ENCODE measurements at places on chromosomes 16 and 17.

- DNase-seq, result no peak
Observed at GRCh38 chr16:3767333-3767986, 50.1 kb upstream of the TRAP1 start.

DNA sequence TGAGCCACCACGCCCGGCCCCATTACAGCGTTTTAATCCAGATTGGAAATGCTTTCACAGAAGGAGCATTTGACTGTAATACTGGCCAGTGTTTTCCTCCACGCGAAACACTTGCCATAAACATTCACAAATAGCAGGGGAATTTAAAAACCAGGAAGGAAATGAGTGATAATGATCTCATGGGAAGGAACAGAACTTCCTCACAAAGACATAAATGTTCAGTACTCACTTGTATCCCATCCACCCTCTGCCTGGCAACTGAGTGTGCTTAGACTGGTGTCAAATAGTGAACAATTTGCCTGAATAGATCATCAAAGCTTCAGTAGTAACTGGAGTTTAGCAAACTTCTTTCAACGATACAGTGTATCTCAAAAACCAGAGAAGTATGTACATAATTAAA is 54.1 kb downstream of the PSMD12 start:
- no peak for DNase-seq

- no peak for DNase-seq
Observed at GRCh38 chr16:80931801-80932707, 74.6 kb downstream of the CMC2 start.

- DNase-seq, result no peak
Observed at GRCh38 chr16:70758786-70759185, 42.2 kb downstream of the VAC14 start.

- DNase-seq, result peak; percentile 72
Observed at GRCh38 chr16:31134625-31135534, 647 bp downstream of the PRSS8 start.

GRCh38 chr16:50797456-50797855 is 55.6 kb downstream of the CYLD start:
- DNase-seq, result no peak

DNA sequence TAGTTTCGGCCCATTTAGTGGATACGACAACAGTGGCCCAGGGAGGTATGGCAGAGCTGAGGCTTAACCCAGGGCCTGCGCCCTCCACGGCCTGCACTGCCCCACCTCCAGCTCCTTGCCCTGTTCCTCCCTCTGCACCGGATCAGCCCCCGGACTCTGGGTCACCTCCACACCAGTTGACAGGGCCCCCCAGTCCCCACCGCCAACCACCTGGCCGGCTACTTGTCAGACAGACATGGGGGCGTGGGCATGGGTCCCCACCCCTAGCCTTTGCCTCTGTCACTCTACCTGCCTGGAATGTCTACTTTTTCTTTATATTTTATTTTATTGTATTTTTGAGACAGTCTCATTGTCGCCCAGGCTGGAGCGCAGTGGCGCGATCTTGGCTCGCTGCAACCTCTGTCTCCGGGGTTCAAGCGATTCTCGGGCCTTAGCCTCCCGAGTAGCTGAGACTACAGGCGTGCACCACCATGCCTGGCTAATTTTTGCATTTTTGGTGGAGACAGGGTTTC is 3.0 kb upstream of the ACTG1 start:
- DNase-seq, result no peak

GRCh38 chr17:44844390-44844830 is 3.3 kb upstream of the HIGD1B start:
- DNase-seq, result no peak

DNA sequence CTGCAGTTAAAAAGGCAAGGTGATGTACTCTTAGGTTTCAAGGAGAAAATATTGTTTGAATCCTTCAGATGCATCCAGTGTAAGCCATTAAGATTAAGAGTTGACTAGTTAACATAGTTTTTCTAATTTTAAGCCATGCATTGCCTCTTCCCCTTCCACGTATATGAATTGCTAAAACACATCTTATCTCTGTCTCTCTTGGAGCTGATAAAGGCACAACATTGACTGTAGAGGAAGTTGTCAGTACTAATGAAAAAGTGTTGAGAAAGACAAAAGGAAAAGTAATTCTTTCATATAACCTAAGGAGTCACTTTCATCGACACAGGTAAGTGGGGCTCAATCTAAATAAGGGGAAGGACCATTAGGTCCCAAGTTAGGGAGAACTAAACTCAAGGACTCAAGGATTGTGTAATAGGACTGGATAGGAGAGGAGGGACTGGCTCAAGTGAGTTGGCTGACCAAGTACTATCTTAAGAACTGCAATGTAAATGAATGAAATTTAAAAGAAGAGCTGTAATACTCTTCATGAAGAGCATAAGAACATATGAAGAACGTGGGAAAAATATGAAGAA is 55.6 kb downstream of the GRB7 start:
- DNase-seq, result no peak

GRCh38 chr17:29299031-29299430 is 5.1 kb upstream of the NUFIP2 start:
- DNase-seq, result no peak

- DNase-seq, result peak; percentile 85
Observed at GRCh38 chr17:58344791-58345157, 7.2 kb downstream of the SUPT4H1 start.

- DNase-seq, result no peak
Observed at GRCh38 chr16:72959301-72959996, 88.5 kb downstream of the ZFHX3 start.

- DNase-seq, result no peak
Observed at GRCh38 chr16:75497558-75497957, 2.3 kb upstream of the CHST6 start.

DNA sequence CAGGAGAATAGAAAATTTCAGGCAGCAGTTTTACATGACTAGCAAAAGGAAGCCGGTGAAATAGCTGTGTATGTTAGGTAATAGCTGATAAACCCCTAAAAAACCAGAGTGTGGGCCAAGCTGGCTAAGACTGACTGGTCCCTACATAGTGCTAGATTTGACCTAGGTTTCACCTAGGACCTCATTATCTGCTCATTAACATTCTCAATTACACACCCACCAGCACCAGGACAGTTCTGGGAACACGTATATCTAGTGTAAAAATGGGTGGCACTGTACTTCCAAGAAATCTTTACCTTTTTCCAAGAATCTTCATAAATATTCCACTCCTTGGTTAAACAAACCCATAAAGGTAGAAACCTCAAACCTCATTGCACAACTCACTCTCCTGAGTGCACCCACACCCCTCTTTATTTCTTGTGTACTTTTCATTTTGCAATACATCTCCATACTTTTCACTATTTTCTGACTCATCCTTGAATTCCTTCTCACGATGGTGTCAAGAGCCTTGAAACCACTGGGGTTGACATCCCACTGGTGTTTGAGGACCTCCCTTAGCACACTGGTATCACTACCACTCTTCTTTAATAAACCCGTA is 262.7 kb upstream of the KCNJ16 start:
- no peak for DNase-seq

DNA sequence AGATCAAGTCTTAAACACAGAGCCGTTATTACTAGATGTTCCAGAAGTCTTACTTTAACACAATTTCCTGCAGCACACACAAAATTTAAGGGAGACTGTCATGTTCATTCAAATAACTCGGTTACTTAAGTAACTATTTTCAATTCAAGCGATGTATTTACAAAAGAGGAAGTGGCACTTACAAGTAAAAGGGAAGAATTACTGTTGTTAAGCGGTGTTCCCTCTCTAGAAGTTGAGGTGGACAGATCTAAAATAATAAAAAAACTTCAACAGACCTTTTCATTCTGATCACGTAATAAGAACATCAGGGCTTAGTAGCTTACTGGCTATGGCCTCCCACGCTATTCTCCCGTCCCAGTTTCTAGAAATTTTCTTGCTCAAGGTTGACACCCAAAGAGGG is 26.2 kb upstream of the TXNDC11 start:
- peak; percentile 16 for DNase-seq

GRCh38 chr17:79936641-79937381 is 97.6 kb upstream of the CBX4 start:
- DNase-seq, result no peak

- DNase-seq, result no peak
Observed at GRCh38 chr16:2083876-2084780, 36.3 kb downstream of the TSC2 start.

DNA sequence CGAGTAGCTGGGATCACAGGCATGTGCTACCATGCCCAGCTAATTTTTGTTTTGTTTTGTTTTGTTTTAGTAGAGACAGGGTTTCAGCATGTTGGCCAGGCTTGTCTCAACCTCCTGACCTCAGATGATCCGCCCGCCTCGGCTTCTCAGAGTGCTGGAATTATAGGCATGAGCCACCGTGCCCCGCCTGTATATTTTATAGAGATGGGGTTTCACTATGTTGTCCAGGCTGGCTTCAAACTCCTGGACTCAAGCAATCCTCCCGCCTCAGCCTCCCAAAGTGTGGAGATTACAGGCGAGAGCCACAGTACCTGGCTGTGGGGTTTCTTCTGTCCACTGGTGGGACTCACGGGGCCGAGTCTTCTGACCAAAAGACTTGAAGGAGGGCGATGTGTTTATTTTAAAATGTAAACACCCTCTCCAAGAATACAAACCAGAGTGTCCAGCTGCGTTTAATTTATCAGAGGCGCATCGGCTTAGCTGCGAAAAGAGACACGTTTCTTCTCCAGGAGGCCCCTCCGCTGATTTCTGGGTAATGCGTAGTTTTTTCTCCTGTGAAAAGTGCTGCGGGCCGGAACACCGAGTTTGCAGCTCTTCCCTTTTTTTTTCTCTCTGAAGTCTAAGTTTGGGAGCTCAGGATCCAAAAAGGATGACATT is 86.9 kb upstream of the CIBAR2 start:
- no peak for DNase-seq

DNA sequence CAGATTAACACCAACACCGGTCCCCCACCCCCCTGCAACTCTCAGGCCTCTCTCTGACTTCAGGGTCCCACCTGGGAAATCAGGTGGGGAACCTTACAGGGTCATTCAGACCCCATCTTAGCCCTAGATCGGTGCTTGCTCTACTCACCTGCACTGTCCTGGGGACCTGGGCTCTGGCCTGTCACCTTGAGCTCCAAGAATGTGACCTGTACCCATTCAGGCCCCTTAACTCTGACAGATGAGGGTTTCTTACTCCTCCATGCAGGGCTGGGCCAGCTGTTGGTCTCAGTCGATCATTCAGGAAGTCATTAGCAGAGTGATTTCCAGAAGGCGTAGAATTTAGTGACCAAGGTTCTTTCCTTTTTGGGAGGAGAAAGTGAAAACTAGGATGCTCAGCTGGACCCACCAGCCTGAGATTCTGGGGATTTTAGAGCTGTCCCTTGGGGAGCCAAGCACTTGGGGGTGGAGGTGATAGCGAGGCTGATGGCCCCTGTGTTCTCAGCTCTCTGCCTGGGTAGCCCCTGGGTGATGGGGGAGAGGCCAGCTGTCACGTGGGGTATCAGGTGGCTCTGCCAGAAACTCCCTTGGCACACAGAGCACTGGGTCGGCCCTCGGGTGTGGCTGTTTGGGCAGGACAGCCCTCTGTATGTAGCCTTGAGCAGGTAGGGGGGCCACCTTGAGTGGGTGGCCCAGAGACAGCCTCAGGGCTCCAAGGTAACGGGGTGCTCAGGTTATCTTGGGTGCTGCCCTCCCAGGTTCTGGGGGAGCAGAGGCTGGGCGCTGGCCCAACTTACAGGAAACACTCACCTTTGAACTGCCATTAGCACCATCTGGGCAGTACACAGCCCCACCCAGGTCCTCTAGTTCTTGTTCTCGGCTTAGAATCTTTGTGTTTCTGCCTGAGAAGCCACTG is 724 bp downstream of the MVP start:
- peak; percentile 67 for DNase-seq

GRCh38 chr16:89051521-89052166 is 42.0 kb upstream of the ACSF3 start:
- no peak for DNase-seq

GRCh38 chr17:21025451-21025850 is 17.4 kb downstream of the USP22 start:
- DNase-seq, result no peak

- no peak for DNase-seq
Observed at GRCh38 chr17:36921095-36921851, 16.0 kb upstream of the LHX1 start.

DNA sequence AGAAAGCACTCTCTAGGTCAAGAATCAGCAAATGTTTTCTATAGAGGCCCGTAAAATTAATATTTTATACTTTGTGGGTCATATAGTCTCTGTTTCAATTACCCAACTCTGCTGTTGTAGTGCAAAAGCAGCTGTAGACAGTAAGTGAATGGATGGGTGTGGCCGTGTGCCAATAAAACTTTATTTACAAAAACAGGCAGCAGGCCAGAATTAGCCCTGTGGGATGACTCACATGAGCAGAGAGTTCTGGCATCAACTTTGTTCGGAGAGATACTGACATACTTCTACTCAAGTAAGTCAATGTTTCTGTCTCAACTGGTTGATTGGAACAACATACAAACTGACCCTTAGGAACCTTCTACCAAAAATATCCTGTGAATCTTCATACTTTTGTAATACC is 616.2 kb downstream of the MAF start:
- no peak for DNase-seq

GRCh38 chr17:81412490-81413093 is 17.3 kb downstream of the BAHCC1 start:
- peak; percentile 55 for DNase-seq

DNA sequence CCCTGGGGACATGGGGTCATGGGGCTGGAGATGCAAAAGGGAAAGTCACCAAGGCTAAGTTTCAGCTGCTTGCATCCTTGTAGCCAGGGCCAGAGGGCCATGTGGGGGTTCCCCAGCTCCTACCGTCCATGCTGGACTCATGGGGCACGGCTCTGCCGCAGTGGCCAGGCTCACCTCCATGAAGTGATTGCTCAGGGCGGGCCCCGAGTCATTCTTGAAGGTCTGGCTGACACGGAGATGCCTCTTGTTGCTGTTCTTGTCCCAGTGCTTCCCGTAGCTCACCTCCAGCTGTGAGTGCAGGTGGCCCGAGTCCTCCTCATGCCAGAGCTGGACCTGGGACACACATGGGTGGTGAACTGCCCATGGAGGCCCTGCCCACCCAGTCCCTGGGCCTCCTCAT is 114.5 kb downstream of the RMI2 start:
- DNase-seq, result no peak

DNA sequence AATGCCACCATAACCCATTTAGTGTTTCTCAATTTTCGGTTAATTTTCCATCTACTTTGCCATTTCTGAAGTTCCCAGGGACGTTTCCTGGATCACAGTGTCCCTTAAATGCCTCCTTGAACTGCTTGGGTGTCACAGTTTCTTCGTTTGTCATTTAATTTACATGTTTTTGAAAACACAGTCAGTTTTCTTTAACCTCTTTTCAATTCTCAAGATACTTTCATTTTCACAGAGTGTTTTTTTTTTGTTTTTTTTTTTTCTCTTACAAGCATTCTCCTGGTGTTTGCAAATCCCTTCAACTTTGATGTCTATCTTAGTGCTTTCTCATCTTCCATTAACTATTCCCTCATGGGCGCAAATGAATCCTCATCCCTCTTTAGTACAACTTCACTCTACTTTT is 283.7 kb downstream of the GRIN2A start:
- DNase-seq, result no peak

Data from RPMI8226 (cell line).